ENCODE measurements at places on chromosomes 1 and 21.
A peak's percentile ranks its signal among the peaks of the same experiment; 100 is the strongest.

DNA sequence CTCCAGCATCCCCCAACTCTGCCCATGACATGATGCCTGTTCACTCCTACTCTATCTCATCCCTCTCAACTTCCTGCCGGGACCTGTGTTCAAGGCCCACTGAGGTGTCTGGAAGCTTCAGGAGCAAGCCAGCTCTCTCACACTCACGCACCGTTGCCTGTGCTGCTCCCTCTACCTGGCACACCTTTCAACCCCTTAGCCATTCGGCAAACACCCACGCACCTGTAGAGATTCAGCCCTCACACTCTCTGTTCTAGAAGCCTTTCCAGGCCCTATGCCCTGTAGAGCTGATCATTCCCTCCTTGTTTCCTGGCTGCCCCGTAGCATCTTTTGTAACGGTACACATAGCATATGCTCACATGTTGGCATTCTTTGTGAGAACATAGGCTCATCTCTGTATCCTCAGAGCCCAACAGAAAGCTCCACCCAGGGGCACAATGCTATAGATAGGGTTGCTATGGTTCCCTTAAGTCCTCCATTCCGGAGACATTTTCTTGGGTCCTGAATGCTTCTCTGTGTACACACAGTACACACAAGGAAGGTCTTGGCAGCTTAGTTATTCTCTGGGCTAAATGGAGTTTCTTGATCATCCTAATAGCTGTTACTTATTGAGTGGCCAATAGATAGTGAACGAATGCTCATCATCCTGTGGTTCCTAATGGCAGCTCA, 1.3 kb downstream of the C8B start:
- no peak for DNase-seq

DNA sequence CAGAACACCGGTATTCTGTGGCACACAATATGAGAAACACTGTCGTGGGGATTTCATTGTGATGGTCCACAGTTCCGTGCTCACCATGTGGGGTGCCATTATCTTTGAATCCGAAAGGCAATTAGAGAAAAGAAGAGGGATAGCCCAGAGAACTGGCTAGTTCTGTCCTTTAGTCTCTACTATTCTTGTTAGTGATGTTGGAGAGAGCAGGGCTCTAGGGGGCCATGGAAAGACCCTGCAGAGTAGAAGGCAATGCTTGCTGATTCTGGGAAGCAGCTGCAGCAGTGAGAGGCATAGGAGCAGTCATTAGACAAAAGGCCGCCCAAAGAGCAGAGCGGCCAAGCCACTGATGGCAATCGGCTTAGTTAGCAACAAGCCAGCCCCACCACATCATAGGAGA, 146.3 kb downstream of the TSEN15 start:
- no peak for DNase-seq

DNA sequence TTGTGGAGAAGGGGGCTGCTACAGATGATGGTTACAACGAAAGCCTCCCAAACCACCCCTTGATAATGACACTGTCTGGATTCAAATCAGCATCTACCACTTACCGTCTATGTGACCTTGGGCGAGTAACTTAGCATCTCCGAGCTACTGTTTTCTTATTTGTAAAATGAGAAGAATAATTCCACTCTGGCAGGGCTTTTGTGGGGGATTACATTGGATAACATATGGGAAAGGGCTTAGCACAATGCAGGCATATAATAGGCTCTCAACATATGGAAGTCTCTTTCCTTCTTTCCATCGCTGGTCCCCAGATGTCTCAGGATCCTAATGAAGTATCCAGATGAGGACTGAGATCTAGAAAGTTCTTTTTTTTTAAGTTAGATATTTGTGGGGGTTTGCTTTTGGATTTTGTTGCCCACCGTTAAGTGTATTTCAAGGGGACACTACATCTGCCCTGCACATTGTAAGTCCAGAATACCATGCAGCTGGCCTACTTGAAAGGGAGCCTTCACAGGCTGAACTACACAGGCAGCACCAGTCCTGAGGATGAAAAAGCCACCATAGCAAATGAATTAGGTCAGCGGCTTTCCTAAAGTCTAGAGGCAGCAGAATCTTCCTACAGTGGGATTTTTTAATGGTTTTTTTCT, 172.2 kb upstream of the IRF2BP2 start:
- no peak for DNase-seq

DNA sequence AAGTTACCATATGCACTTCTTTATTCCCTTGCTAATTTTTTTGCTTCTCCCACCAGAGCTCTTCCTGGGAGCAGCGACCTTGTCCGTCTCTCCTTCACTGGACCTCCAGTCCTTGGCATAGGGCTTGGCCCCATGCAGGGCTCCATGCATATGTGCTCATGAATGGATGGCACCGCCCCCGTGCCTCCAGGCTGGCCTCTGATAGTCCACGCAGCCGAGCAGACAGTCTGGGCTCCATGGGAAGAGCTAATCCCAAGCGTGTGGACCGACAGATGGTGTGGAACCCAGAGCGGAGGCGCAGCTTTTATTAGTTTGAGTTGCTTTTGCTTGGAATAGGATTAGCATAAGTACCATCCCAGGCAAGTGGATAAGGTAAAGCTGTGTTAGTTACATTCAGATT, 41.8 kb downstream of the CDCP2 start:
- no peak for DNase-seq

- no peak for DNase-seq
These were observed 82.8 kb downstream of the TGFBR3 start for GRCh38 chr1:91803123-91803522.

- peak; percentile 30 for DNase-seq
These were observed 136.4 kb upstream of the DEPDC1 start for GRCh38 chr1:68633141-68633919.

DNA sequence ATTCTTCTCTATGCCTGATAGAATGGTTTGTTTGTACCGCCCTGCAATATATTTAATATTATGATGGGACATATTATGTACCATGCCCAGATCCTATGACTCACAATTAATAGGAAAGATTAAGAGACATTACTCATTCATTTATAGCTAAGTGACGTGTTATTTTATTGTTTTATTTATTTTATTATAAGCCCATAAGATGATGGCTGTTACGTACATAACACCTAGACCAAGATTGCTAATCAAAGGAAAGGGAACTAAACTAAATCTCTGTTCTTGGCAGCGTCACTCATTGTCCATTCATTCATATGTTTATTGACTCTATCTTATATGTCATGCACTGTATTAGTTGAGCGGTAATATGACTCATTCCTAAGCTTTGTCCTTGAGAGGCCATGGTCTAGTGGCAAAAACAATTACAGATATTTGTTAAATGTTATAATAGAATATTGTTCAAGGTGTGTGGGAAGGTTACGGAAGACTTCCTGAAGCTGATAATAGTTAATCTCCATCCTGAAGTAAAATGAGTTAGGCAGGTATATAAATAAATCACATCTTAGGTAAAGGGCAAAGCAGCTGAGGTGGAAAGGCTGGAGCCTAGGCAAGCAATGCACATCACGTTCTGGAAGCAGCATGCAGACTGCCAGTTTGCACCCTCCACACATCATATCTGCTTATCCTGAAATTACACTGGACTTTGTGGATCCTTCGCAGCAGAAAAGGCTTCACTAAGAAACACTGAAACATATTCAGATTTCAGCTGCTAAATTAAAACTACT, 16.6 kb upstream of the CD55 start:
- no peak for DNase-seq

GRCh38 chr1:198637916-198638437, 863 bp upstream of the PTPRC start:
- DNase-seq = no peak

DNA sequence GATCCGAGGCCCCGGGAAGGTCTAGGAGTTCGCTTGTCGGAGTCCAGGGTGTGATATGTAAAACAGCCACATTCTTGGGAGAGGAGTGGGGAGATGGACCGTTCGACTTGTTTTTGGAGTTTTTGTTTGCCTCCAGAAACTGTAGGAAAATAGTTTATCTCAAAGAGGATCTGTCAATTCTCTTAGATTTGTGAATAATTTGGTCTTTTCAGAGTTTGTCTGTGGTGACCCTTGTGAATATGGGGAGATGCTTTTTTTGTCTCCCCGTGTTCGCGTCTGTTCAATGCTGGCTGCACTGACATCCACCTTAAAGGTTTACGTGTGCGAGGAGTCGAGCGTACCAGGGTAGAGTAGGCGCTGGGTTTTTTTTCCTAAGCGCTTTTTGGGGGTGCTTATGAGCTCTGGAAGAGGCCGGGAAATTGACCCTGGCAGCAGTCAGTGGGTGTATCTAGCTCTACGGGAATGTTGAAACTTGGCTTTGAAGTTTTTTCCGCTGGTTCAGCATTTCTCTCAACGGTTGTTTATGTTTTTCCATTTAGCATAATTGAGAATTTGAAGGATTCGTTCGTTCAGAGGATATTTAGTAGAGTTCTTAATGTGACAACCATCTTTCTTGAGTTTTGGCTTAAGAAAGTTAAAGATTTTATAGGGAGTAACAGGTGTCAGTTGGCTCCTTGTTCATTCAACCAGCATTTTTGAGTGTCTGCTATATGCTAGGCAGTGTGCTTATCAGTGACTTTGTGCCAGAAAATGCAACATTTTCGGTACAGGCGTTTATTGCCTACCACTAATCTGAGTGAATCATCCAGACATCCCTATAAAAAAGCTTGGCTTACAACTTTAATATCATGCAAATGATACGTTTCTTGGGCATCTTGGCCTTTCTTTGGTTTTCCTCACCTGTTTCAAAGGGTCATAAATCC, 1.2 kb downstream of the SZRD1 start:
- no peak for DNase-seq

DNA sequence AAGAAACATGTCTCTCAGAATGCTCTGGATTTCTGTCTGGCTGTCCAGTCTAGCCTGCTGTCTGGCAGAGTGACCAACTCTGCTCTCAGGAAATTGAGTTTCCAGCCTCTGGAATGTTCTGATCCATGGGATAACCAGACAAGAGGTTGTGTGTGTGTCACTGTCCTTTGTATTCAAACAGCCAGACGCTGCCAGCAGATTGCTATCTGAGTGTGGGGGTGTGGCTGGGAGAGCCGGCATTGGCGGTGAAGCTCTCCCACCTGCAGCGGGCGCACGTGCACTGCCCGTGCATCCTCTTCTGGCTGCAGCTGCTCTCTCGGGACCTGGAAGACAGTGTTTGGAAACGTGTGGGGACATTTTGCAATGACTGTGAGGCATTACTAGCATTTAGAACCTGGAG, 26.1 kb downstream of the PKP1 start:
- peak; percentile 12 for DNase-seq

DNA sequence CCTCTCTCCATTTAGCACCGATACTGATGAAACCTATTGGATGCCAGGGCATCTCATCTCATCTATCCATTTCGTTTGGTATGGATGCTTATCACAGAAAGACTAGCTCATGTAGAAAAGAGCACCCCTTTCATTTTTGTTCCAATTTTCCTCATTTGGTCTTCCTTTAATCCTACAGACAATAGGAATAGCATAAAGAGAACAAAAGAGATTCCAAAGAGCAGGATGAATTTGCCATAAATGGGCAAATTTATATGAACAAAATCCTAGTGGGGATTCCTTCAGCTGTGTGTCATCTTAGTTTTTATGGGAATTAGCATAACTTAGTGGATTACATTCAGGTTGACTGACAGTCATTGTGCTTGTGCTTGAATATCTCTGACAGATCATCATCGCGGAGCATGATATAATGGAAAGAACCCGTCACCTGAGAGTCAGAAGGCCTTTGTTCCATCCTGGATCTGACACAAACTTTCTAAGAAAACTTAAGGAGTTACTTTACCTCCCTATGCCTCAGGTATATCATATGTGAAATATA, 777.5 kb upstream of the ADGRL2 start:
- DNase-seq = no peak

DNA sequence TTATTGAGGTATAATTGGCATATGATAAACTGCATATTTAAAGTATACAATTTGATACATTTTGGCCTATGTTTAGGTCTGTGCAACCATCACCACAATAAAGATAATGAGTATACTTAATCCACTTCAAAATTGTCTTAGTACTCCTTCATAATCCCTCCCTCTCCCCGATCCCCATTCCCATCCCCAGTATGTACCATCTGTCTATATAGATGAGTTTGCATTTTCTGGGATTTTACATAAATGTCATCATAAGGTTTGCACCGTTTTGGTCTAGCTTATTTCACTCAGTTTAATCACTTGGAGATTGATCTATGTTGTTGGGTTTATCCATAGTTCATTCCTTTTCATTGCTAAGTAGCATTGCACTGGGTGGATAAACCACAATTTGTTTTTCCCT, 74.3 kb downstream of the POFUT2 start:
- no peak for DNase-seq

- no peak for DNase-seq
These were observed 5.9 kb upstream of the INPP5B start for GRCh38 chr1:37952738-37953137.

- DNase-seq = no peak
These were observed 13.2 kb upstream of the POU3F1 start for GRCh38 chr1:38059635-38060250.

DNA sequence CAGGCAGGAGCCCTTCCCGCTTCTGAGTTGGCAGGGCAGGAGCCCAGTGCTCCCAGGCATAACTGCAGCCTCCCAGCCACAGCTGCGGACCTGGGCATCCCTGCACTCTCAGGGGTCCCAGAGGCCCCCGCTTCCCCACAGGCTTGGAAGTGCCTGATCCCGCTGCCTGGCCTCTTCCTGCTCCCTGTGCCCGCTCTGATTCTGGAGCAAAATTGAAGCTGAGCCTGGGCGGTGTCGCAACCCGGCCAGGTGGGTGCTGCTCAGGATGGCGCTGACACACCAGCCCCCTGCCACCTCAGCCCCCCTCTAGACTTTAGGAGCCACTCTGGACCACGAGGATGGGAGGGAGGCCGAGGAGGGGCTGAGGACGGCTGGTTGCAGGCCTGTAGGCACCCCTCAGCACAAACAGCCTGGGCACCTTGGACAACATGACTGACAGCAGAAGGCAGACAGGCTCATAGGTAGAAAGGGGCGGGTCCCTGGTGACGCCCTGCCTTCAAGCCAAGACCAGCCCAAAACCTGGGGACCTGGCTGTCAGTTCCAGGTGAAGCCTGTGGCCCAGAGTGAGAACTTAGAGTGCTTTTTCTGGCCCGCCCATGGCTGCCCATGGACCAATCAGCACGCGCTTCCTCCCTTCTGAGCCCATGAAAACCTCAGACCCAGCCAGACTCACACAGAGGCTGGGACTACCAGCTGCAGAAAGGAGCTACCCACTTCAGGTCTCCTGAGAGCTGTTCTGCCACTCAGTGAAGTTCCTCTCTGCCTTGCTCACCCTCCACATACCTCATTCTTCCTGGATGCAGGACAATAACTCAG, 7.2 kb downstream of the HLCS start:
- no peak for DNase-seq

DNA sequence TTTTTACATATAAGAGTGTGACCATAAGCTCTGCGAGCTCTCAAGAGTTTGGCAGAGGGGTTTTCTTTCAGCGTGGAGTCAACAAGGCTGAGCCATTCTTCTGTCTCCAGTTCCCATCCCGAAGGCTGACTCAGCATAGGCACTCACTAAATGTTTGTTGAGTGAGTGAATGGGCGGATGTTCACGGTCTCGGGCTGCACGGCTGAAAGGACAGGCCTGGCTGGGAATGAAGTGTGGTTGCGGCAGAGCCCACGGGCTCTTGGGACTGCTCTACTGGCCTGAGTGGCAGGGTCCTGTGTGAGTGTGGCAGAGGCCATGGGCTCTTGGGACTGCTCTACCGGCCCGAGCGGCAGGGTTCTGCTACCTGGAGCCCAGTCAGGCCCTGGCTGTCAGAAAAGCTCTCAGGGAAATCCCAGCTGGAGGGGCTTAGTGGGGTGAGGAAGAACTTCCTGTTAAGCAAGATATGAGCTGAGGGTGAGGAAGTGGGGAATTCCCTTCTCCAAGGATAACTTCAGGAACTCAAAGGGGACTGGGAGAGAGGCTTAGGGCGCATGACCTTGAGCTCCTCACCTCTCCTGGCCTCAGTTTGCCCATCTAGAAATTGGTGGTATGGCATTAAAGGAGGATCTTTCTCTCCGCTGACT, 56.6 kb upstream of the C1orf174 start:
- DNase-seq = no peak

GRCh38 chr1:221692643-221693042, 49.2 kb downstream of the DUSP10 start:
- no peak for DNase-seq

All from spinal cord (tissue), 10 donors.